HT-29 (cell line): ENCODE measurements at places on chromosomes 3 and 15.
A peak's percentile ranks its signal among the peaks of the same experiment; 100 is the strongest.

DNA sequence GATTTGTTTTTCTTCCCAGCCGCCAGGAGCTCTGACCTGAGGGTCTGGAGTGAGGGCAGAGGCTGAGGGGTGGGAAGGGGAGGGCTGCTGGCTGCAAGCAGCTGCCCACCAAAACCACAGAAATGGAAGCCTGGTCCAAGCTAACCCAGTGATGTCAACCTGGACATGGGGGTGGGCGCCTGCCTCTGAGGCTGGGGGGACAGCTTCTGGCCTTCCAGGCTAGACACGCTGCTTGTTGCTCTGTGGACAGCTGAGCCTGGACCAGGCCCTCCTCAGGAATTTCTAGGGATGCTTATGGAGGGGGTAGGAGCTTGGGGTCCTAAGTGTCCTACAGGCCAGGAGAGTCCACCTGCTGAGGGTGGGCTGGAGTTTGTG, 21.4 kb downstream of the PSTPIP1 start:
- no peak for DNase-seq

DNA sequence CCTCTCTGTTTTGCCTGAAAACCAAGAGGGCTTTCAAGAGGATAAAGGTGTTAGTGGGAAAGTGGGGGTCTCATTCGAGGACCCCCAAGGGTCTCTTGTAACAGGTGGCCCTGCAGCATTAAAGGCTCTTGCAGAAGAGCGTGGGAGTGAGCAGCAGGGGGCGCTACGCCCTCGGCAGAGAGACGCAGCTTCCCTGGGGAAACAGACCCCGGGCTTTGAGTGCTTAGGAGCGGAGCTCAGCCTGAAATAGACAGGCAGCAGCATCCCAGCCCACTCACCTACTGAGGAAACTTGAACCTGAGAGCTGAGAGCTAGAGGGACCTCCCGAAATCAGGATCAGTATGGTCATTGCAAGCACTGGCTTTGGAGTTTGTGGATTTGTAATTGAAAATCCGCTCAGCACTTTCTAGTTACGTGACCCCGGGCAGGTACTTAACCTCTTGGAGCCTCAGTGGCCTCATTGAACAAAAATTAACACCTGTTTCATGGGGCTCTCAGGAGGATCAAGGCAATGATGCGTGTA, 25.7 kb downstream of the RPLP1 start:
- peak; percentile 74 for DNase-seq

- no peak for DNase-seq
Observed at GRCh38 chr3:45884368-45885201, 1.8 kb upstream of the CCR9 start.

- DNase-seq, result no peak
Observed at GRCh38 chr3:55923626-55924025, 436.5 kb upstream of the WNT5A start.

DNA sequence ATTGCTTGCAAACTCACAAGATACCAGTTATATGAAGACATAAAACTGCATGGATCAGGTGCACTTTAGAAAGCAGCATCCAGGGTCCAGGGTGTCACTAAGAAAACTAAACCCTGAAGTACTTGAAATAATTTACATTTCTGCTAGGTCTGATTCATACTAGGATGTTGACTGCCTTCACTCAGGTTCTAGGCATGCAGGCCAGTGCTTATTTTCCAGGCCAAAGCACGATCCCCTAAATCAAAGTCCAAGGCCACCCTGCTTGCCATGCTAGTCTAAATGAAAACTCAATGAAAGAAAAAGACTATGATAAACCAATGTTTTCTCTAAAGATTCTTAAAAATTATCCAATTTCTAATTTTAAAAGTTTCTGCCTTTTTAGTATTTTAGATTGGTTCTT, 49.4 kb downstream of the GREM1 start:
- no peak for DNase-seq

DNA sequence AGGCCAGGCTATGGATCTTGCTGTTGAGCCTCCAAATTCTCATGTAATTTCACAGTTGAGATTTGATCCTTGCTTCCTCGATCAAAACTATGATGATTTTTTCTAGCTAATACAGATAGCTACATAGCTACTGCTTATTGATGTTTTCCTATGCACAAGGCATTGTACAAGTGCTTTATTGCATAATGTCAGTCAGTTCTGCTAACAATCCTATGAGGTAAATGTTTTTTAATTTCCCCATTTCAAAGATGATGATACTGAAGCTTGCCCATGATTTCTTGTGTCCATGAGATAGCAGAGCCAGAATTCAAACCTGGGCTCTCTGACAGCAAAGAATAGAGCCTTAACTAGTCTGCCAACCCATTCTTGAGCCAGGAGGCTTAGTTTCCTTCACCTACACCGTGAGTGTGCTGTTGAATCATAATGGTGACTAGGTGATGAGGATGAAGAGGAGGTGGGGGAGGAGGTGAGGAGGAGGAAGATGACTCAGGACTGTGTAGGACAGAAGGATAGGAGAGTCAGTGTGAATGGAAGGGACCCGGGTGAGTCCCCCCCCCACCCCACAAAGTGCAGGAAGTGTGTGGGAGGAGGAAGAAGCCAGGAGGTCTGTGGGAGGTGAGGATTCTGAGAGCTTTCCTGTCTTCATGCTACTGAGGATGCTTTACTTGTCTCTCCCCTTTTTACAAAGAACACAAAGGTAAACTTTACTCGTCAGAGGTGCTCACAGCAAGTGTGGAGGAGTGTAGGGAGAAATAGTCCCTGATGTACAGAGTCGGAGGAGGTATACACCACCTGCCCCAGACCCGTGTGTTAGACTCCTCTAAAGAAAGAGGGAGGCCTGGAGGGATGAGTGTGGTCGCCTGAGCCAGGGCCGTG, 3.6 kb downstream of the TAGLN3 start:
- no peak for DNase-seq
